ENCODE measurements at places on chromosomes 12 and 14.

- DNase-seq = no peak
Measured at GRCh38 chr14:29805415-29806123, 122.1 kb downstream of the PRKD1 start.

DNA sequence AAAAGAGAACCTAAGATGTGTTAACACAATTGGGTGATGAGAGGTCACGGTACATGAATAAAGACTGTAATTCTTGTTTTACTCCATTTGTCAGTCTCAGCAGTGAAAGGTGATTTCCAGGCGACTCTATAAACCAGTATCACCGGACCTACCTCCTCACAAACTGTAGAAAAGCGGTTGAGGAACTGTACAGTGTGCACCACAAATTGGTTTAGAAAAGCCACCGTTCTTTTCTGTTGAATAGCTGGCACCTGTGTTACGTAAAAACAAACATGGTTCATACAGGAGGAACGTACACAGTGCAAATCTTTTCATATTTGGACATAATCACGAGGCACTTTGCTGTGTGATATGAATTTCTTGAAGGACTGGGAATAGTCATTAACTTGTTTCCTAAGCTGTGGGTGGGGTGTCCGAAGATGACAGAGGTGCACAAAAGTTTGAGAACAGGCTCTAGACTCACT, 663 bp downstream of the WASHC3 start:
- no peak for DNase-seq

DNA sequence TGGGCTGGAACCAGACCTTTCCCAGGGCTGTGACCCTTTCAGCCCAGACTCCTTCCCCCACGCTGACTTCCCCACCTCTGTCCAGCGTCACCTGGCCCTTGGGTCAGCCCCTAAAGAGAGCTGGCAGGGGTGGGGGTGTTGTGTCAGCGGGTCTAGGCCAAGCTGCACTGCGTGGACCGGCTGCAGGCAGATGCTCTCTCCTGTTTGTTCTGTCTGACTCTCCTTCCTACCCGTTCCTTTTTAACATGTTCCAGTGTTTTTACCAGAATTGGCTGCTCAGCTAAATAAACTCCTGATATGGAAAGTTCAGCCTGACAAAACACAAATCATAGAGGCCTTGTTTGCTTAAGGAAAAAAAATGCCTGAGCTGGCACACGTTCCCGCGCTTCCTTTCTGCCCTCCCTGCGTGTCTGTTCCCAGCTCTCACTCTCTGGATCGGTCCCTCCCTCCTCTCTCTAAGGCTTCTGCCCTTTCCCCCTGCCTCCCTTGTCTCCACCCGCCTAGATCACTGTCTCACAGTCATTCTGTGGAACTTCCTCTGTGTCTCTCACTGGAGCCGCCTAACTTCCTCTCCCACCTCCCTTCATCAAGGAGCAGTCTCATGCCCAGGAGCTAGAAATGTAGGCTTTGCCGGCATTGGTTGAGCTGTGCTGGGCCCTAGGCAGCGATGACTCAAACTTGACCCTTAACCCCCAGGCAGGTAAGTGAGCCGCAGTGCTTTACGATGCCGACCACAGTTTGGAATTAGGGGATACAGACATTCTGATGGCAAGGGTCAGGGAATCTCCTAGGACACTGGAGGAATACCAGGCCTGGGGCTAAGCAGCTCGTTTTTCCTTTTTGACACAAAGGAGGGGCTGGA, 15.5 kb upstream of the MLXIP start:
- DNase-seq = peak; percentile 74

GRCh38 chr12:125164541-125164940, 99.3 kb downstream of the AACS start:
- no peak for DNase-seq

- DNase-seq = no peak
Measured at GRCh38 chr12:1474041-1474573, 120.3 kb downstream of the FBXL14 start.

DNA sequence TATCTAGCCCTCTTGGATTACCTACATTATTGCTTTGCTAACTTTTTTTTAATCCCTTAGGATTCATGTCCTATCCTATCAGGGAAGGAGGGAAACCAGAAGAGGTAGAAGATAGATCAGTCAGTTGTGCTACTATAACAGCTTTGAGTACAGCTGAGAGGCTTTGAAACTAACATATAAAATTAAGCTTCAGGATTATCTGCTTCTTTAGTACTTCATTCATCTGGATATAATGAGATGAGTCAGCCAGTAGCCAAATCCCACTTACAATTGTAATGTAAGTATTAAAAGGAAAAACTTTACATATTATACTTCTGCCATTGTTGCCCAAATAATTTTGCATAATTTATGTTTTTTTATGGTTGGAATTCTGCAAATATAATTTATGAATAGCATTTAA, 33.4 kb upstream of the ANO6 start:
- DNase-seq = no peak

DNA sequence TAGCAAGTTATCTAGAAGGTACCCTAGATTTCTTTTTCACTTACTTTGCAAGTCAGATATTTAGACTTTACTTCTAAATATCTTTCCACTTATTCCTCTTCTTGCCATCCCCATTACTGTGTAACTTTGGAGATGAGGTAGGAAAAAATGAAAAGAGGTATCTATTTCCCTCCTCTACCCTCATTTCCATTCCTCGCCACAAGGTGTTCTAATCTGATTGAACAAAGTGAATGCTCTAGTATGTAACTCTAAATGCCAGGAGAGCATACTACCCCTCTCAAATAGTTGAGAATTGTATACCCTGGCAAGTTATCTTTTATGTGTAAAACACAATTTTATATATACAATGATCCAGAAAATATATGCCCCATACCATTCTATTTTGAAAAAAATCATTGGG, 1.7 kb upstream of the LDHB start:
- DNase-seq = no peak

- no peak for DNase-seq
Measured at GRCh38 chr12:12926571-12927071, 25.3 kb downstream of the GPRC5D start.

- peak; percentile 67 for DNase-seq
Measured at GRCh38 chr12:53096089-53096741, 1.3 kb upstream of the IGFBP6 start.

Data from Peyer's patch (tissue), 4 donors.